ENCODE measurements at places on chromosomes 2 and 18.

DNA sequence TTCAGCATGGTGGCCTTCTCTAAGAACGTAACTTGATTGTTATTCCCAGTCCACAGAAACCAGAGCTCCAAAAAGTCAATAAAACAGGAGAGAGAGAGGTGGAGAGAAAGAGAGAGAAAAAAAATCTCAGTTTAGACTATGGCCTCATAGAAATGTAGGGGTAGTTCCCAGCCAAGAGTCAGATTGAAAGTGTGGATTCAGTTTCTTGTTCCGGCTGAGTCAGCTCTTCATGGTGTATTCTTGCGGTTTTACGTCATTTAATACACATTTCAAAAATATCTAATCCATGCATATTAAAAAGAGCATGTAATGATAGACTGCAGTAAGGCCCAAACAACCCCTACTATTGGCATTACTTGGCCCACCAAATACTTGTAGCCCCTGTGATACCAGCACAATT, 303.9 kb downstream of the ETAA1 start:
- no peak for DNase-seq

DNA sequence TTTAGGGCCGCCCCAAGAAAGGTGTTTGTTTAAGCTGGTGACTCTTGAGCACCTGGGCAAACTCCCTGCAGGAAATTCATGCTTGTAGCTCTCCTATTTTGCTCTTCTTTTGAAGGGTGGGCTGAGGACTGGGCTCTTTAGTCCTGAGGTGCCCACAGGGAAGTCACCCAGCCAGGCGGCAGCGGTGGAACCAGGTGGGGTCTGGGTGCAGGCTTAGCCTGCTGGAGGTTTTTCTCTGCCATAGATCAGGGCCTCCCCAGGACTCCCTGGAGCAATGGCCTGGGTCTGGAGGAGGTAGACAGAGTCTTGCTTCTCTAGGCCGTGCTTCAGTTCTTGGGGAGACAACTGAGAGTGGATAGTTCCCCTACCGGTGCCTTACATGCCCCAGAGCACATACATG, 99.9 kb downstream of the CLIP4 start:
- DNase-seq, result no peak

DNA sequence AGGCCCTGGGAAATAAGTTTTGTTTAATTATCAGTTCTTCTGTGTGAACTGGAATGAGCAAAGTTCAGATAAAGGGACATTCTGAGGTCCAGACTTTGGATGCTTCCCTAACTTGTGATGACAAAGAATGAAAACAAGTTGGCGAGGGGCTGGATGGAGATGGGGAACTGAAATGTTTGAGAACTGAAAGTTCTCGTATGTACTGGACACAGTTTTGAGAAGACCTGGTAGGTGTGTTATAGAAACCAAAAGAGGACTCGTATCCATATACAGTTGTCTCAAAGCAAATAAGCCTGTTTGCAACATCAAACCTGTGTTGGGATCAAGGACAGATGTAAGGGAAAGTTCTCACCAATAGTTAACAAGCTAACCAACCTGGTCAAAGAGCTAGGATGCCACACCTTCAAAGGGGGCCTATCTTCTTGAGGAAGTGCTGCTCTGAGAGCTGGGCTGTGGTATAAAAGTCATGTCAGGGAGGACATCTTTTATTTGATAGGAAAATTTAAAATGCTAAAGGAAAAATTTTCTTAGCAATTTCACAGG, at the start of gene UPP2:
Gene UPP2 (plus strand): TSS at position 493 of the 543 bp plus-strand sequence. CDS start 188 bp downstream, outside the sequence.
- DNase-seq, result no peak

GRCh38 chr2:134583997-134584520, 134.7 kb downstream of the TMEM163 start:
- DNase-seq, result no peak

GRCh38 chr2:142321706-142322280, 191.0 kb upstream of the LRP1B start:
- DNase-seq, result no peak

GRCh38 chr2:58860586-58860985, 619.5 kb upstream of the FANCL start:
- no peak for DNase-seq

DNA sequence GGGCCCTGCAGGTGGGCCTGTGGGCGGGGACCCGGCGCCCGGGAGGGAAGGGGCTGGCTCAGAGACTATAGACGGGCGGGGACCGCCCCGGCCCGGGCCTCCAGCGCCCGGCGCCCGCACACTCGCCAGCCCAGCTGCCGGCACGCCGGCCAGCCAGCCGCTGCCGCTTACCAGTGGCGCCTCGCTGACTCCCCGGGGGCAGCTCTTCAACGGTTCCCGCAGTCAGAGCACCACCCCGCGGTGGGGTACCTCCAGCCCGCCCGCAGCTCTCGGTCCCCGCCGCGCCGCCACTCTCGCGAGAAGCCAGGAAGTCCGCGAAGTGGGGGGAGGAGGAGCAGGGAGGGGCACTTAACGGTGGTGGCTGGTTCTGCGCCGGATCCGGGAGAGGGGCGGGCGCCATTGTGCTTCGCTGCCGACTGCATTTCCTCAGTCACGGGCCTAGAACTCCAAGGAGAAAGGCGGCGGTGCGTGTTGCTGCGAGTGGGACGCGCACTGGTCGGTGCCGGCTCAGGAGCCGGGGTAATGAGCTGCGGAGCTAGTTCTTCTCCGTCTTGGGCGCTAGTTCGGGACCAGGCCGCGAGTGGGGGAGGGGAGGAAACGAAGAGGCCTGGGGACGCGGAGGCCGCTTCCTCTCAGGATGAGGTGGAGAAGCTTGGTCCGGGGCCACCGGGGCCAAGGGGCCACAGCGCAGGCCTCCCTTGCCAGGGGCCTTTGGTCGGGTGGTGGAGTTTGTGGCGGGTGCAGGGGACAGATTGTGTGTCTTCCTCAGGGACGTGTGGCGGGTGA, at the start of gene MARCHF7:
Gene MARCHF7 (plus strand): TSS at position 364 of the 786 bp plus-strand sequence. CDS start 16,517 bp downstream, outside the sequence.
- peak; percentile 98 for DNase-seq

DNA sequence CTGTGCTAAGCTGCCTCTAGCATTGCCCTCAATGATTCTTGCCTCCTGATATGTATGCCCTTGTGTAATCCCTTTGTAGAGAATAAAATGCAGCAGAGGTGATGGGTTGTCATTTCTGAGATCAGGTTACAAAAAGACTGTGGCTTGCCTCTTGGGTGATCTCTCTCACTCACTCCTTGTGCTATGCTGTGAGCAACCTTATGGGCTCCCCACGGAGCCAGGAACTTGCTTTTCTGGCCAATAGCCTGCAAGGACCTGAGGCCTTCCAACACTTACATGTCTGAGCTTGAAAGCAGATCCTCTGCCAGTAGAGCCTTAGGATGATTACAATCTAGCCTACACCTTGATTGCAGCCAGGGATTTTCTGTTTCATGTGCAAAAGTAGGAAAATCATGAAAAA, 123.1 kb upstream of the XIRP2 start:
- DNase-seq, result no peak

DNA sequence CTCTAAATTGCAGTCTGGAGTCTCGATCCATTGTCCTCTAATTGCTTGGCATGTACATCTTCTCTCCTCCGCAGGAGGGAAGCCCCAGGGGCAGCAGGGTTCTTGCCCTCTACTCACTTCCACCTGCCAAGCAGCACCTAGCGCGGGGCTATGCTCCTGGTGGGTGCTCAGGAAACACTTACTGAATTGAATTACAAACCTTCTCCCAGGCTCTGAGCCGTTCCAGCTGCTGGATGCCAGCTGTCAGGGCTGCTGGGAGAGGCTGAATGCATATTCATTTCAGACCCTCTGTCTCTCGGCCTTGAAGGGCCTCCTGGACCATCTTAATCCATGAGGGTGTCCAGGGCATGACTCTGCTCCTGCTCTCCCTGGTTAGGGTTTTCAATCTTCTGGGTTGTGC, 94.0 kb downstream of the CELF4 start:
- DNase-seq, result no peak

DNA sequence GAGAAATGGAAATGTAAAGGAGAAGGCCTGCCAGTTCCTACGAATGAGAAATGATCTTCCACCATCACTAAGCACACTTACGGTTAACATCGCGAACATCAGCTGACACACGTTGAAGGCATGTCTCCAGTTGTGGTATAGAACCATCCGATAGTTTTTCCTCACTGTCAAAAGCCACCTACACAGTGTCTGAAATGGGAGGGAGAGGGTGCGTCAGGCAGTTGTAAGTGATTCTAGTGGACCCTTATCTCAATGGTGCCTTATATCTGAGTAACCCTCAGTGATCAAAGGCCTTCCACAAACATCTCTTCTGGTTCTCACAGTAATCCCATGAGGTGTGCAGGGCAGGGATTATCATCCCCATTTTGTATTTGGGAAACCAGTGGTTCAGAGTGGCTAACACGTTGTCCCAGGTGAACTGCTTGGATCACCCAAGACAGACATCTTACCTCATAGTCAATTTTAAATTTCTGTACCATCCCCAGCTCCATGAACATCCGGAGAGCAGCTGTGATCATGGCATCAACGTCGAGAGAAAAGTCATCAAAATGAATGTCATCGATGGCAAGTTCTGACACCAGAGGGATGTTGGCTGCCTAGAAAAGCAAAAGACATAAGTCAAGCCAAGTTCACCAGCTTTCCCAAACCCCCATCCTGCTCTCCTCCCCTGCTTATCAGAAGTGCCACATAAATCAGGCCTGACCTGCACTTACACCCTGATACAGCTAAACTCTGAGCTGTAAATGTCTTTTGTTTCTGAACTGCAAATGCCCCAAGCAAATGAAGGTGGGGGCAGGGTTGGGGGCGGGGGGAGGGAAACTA, 335.2 kb downstream of the AGPS start:
- DNase-seq, result no peak

- DNase-seq, result no peak
Observed at GRCh38 chr2:80519121-80519643, 214.6 kb upstream of the LRRTM1 start.

DNA sequence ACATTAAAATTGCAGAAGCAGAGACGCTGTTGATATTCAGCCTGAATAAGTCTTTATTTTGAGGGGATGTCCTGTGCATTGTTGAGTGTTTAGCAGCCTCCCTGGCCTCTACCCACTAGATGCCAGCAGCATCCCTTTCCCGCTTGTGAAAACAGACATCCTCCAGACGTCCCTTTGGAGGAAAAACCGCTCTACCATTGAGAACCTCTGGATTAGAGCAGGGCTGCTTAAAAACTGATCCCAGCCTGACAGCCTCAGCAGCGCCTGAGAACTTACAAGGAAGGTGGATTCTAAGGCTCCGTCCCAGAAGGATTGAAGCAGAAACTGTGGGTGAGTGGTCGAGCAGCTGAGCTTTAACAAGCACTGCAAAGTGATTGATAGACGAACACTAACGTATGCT, 349.7 kb downstream of the CYRIA start:
- no peak for DNase-seq

GRCh38 chr2:190716176-190716807, 67.4 kb downstream of the NAB1 start:
- DNase-seq, result no peak

DNA sequence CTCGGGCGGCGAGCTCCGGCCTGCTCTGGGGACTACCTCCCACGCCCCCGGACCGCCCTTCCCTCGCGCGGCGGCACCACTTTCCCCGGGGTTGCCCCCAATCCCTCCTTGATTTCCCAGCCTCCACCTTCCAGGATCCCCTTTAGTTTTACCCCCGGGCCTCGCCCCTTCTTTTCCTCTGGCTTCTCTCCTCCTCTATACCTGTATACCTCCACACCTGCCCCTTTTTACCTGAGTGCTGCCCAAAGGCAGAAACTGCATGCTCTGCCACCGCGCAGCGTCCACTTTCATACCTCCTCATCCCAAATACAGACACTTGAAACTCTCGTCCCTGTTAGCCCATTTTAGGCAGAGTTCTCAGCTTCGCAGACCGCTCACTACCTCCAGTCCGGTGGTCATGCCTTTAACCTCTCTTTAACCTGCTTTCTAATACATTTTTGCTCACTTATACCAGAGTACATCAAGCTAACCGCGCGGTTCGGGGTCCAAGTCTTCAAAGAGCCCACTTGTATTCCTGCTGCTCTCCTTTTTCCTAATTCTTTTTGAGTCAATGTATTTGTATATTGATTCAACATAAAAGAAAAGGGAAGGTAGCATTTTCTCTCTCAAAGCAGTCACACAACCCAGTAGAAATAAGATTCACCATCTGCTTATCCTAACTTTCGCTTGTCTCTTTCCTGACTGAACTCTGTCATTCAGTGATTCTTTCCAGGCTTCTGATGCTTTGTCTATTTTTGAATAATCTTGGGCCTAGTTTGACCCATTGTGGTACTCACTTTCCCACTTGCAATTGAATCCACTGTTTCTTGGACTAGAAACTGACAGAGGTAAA, 901 bp downstream of the SPOPL start:
- DNase-seq, result no peak

DNA sequence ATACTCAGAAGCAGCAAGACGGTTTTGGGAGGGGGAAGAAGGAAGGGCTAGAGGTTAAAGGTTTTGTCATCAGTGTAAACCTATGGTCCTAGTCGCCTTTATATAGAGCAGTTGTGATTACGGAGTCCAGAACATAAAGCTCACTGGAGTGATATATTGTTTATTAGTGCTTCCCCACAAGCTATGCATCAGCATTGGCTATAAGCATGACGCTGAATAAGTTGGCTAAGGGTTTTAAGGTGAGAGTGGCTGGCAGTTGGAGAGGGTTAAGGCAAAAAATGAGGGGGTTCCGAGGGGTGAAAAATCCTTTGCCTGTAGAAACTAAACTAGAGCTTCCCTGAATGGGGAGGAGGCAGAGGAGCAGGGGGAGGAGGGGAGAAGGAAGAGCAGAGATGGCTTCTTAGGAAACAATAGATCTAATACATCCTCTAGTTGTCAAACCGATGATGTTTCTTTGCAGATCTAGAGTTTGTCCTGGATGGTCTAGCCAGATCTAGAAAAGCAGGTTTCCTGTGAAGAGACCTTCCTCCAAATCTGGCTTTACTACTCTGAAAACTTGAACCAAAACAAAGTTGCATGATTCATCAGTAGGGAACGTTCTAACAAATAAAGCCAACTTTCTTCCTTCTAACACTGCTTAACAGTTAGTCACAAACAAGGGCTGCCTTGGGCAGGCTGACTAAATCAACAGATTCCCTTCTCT, 2.5 kb downstream of the KLF7 start:
- DNase-seq, result no peak

DNA sequence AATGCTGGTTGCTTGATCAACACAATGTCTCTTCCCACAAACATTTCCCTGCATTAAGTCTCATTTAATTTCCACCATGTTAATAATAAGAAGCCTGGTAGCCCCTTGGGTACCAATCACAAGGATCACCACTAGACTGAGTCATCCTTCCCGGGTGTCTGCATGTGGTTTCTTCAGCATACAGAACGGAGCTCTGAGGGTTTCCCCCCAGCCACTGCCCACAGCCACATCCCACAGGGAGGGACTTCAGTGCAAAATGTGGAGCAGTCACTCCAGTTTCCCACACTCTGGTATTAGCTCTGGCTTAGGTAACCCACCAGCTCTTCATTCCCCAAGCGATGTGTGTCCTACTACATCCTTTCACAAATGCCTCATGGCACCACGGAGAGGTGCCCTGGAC, 42.7 kb upstream of the POLE4 start:
- DNase-seq, result no peak

DNA sequence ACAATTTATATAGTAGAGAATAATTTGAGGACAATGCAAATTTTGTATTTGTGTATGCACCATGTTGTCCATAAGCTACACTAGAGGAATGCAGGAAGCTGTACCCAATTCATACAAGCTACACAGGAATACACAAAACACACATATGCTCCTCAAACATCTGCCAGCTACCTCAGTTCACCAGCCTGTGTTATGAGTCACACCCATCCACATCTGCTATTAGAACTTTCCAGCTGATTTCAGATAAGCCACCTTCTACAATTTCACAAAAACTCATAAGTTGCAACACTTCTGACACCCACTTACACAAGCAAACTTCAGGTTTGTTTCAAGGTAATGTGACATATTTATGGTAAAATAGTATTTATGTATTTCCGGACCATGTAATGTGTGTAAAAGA, 438.9 kb downstream of the SATB2 start:
- no peak for DNase-seq

- no peak for DNase-seq
Observed at GRCh38 chr2:39602616-39603015, 63.1 kb upstream of the TMEM178A start.

Measured in GM10248 (cell line).